CD4-positive, alpha-beta T cell treated with Interleukin-4 for 1 hour (primary cell): ENCODE measurements at places on chromosomes 5 and 9.

DNA sequence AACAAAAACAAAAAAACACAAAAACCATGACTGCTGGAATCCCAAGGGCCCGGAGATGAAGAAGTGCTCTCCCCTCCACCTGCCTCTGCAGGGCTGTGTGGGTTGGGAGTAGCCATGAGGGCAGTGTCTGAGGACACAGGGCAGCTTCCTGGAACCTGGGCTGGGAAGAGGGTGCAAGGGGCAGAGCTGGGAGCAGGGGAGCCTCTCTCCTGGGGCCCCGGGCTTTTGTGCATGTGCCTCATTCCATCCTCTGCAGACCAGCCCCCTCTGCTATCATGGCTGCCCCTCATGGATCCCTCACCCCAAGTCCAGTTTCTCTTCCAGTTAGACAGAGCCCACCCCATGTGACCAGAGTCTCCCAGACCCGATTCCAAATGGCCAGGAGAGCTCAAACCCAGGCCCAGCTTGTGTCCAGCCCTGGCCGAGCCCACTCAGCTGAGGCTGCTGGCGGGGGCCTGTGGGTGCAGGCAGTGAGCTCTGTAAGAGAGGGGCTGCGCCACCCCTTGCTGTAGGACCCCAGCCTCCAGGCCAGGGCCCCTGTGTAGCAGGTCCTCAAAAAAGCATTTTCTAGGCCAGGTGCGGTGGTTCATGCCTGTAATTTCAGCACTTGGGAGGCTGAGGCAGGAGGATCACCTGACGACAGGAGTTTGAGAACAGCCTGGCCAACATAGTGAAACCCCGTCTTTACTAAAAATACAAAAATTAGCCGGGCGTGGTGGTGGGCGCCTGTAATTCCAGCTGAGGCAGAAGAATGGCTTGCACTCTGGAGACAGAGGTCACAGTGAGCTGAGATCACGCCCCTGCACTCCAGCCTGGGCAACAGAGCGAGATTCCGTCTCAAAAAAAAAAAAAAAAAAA, 44.5 kb downstream of the PLPP7 start:
- no peak for DNase-seq

- no peak for DNase-seq
These were observed 5.9 kb upstream of the RAD23B start for GRCh38 chr9:107276966-107277710.

GRCh38 chr5:122727112-122727541, 47.8 kb upstream of the SNX2 start:
- DNase-seq: no peak

DNA sequence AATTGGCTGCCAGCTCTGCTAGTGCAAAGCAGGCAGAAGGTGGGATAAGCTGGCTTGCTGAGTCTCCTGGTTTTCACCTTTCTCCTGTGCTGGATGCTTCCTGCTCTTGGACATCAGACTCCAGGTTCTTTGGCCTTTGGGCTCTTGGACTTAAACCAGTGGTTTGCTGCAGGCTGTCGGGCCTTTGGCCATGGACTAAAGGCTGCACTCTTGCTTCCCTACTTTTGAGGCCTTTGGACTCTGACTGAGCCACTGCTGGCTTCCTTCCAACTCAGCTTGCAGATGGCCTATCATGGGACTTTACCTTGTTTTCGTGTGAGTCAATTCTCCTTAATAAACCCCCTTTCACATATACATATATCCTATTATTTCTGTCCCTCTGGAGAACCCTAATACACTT, 1293.9 kb upstream of the CDH6 start:
- DNase-seq: no peak

GRCh38 chr9:85248514-85249312, 493.0 kb downstream of the AGTPBP1 start:
- no peak for DNase-seq

- no peak for DNase-seq
These were observed 19.6 kb downstream of the ROR2 start for GRCh38 chr9:91930475-91930874.

- no peak for DNase-seq
These were observed 109.9 kb downstream of the YIPF5 start for GRCh38 chr5:144060598-144060997.

DNA sequence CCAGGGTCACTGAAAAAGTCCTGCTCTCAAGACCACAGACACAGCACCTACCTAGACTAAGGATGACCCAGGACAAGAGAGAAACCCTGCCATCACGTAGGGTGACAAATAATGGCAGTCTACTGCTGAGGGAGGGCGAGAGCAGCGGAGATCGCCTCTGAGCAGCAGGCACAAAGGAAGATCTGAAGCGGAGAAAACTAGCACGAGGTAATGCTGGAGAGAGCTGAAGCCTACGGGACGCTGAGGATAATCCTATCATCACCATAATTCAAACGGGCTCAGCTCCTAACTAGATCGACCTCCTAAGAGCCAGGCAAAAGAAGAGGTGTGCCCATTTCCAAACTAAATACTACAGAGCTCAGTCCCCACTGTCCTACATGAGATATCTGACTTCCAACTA, 41.3 kb downstream of the FBXO10 start:
- no peak for DNase-seq

DNA sequence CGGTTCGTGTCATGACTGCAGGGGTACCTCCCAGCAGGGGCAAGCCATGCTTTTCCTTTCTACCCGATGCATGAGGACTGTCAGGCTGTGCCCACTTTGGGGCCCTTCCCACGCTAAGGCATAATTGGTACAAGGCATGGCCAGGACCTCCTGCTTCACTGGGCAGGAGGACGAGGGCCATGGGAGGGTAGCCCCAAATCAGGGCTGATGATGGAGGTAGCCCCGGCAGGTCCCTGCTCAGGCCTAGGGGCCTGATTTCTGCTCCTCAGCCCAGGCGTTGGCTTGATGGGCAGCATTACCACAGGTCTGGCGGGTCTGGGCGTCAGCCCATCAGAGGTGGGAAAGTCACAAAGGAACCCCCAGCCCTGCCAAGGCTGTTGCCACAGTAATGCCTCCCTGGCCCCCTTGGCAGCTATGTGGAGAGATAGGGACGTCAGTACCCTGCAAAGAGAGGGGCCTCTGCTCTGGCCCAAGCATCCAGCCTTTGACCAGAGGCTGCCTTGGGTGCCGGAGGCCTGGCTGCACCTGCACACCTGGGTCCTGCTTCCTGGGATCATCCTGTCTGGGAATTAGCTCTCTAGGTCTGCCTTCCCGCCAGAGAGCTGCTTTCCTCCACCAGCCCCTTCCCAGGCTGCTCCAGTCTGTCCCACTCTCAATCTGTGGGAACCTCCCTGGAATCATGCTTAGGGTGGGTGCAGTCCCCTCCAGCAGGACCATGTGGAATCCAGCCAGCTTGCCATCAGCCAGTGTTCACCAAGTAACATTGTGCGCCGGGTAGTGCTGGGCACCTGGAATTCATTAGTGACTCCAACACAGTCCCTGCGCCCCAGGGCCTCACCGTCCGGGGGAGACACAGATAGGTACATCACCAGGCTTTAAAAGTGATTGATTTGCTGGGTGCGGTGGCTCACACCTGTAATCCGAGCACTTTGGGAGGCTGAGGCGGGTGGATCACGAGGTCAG, 15.4 kb downstream of the TSPAN17 start:
- DNase-seq: no peak

GRCh38 chr9:137639303-137640051, 20.7 kb downstream of the EHMT1 start:
- peak; percentile 51 for DNase-seq

GRCh38 chr9:86978922-86979474, 31.7 kb upstream of the GAS1 start:
- DNase-seq: no peak

DNA sequence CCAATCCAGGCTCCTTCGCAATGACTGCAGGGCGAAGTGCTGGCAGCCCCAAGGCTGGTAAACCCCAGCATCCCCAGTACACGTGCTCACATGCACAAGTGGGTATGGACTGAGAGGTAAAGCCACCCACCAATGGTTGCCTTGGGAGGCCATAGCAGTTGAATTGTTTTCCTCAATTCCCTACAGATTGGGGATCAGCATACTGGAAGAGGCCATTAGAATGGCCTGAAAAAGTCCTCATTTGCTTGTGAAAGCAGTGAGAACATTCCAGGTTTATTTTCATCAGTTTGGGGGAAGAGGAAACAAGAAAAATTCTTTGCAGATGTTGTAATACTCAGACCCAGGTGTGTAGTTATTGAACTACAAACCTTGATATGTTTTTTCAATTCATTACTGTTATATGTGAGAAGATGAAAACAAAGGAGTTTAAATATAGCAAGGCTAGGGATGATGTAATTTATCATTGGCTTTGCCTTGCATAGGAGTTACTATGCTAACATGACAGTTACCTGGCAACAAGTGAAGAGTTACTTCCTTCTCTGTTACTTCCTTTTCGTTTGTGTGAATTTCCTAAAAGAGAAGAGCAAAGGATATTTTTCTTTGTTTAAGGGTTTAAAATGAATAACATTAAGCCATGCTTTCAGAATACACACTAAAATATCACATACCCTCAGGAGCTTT, 36.4 kb downstream of the MTMR12 start:
- DNase-seq: peak; percentile 59

GRCh38 chr9:129305246-129305645, 127.2 kb upstream of the IER5L start:
- no peak for DNase-seq

DNA sequence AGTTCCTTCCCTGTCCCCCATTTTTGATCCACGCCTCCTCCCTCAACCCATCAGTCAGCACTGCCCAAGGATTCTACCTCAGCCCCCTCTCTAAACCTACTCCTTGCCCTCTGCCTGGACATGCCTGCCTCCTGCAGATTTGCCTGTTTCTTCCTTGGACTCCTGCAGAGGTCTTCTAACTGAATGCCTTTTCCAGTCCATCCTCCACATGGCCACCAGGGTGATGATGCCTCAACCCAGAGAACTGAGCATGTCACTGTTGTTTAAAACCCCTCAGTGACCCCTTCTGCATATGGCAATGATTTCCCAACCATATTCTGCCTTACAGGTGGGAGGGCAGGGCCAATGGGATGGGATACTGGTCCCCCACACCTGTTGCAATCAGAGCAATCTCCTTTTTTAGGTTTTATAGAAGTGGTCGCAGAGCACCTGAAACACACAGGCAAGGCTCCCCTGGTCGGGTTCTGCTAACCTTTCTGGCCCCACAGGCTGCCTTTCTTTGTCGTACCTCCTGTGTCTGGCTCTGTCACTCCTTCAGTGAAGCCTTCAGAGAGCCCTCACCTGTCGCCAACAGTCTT, 9.3 kb downstream of the PHYKPL start:
- no peak for DNase-seq

GRCh38 chr9:88586452-88586851, 51.5 kb downstream of the NXNL2 start:
- DNase-seq: no peak

- DNase-seq: no peak
These were observed 5.5 kb upstream of the CPEB4 start for GRCh38 chr5:173882632-173883031.

- no peak for DNase-seq
These were observed 43.9 kb upstream of the ICE1 start for GRCh38 chr5:5378531-5378930.

DNA sequence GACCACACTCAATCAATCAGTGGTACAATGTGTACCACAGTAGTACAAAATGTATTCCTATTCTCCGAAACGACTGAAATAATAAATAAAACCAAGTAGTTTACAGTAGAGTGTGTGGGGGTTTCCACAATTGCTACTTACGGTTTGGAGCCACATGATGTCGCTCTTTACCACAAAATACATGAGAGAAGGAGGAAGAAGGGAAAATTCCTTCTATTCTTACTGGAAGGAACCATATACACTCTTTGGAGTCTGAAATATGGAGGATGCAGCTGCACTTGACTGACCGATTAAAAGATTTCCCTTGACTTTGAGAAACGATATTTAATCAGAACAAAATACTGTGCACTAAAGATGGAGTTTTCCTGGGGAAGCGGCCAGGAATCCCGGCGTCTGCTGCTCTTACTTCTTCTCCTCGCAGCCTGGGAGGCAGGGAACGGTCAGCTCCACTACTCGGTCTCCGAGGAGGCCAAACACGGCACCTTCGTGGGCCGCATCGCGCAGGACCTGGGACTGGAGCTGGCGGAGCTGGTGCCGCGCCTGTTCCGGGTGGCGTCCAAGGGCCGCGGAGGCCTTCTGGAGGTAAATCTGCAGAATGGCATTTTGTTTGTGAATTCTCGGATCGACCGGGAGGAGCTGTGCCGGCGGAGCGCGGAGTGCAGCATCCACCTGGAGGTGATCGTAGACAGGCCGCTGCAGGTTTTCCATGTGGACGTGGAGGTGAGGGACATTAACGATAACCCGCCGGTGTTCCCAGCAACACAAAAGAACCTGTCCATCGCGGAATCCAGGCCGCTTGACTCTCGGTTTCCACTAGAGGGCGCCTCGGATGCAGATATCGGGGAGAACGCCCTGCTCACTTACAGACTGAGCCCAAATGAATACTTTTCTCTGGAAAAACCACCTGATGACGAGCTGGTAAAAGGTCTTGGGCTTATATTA, at the start of gene PCDHA4:
PCDHA4 (plus strand) TSS at position 235 of the 942 bp plus-strand sequence.
- no peak for DNase-seq

GRCh38 chr5:143509758-143510221, 106.3 kb upstream of the NR3C1 start:
- no peak for DNase-seq

GRCh38 chr5:129135633-129136032, 41.1 kb downstream of the ISOC1 start:
- no peak for DNase-seq

DNA sequence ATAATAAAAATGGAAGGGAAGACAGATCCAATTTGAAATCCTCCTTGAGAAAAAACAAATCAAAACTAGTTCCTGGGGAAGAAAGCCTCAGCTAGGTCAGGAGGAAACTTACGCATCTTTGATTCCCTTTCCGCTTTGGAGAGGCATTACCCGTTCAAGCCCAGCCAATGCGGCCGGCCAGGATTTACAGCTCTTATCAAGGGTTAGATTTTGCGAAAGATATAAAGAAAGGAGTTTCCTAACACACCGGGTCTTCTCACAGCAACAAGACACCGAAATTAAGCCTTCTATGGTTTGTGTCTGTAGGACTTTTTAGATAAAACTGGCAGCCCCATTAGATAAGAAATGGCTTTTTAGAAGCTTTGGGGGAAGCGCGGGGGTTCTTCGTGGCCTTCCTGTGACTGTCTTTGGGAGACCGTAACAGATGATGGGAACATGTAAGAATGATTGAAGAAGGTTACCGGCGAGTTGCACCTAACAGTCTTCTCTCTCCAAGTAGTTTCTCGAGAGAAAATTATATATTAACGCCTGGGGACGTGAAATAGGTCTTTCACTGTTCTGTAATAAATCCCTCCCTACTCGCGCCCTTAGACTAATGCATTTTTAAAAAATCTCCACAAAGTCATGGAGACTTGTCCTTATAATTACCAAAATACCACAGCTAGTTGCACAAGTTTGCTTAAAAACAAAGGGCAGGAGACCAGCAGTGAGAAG, 1.3 kb upstream of the ISL1 start:
- no peak for DNase-seq

DNA sequence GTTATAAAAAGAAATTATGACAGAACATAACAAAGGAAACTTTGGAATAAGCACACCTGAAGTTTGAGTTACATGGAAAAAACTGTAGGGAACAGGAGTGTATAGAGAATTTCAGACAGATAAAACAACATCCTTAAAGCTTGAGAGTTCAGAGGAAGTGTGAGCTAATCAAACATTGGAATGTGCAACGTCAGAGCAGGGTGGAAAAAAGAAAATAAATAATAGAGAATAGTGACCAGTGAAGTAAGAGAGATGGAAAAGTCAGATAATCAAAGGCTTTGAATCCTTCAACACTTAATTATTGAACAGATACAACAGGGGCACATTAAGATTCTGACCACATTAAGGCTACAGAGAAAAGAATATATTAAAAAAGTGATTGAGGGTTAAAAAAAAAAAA, 128.5 kb upstream of the CDH10 start:
- DNase-seq: no peak
